ENCODE measurements at places on chromosomes 11 and 22.

DNA sequence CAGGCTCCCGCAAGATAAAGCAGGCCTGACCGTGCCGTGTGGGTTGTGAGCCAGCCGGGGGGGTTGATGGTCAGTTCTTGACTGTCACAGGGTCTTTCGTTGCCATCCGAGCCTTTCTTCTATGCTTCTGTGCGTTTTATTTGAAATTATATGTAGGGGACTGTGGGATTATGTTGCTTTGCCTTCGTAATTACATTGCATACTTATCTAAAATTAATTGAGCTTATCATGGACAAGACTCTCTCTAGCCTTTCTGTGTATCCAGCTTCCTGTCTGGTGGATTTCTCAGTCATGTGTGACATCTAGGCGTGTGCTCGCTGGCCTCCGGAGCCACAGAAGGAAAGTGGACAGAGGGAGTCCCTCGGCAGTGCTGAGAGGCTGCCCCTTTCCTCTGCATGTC lies 93.2 kb downstream of the TBC1D22A start:
- DNase-seq: no peak

DNA sequence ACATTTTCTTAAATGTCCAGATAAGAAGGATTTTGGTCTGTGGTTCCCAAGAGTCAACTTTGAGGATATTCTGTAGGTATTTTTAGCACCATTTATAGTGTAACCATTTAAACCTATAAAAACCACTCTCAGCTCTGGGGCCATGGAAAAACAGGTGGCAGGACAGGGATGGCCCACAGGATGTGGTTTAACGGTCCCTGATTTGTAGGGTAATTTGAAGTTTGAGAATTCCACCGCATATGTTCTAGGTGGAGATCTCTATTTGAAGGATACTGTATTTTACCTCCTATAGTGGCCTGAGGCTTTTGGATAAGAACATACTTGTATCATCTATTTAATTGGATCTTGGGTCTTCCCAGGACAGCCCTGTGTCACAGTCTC lies 62.4 kb upstream of the IGLL5 start:
- no peak for DNase-seq

DNA sequence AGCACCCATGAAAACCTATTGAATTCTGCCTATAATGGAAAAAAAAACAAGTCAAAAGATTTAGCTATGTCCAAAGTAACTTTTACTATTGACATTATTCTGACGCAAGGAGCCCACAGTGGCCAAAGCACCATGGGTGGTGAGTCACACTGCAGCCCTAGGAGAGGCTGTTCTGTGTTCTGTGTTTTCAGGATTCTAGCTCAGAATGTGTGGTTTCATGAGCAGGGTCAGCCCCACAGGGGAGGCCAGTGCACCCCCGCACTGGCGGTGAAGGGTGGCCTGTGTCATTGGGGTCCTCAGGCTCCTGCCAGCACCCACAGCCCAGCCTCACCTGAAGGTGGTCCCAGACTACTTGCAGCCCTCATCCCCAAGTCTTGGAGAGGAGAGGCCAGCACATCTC lies 112.2 kb downstream of the BRD1 start:
- no peak for DNase-seq

DNA sequence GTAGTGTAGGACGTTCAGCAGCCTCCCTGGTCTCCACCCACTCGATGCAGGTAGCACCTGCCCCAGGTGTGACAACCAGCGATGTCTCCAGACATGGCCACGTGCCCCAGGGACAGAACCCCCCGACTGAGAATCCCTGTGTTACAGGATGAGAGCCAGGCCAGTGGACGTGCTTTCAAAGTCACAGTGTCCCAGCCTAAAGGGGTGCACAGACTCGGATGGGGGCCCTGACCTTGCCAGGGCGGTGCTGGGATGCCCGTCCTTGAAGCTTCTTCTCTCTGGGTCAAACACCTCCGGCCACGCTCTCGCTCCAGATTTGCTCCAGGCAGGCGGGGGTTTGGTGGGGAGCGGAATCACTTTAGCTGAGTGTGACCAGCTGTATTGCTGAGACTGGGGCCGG lies 23.3 kb upstream of the GAL start:
- DNase-seq: no peak

DNA sequence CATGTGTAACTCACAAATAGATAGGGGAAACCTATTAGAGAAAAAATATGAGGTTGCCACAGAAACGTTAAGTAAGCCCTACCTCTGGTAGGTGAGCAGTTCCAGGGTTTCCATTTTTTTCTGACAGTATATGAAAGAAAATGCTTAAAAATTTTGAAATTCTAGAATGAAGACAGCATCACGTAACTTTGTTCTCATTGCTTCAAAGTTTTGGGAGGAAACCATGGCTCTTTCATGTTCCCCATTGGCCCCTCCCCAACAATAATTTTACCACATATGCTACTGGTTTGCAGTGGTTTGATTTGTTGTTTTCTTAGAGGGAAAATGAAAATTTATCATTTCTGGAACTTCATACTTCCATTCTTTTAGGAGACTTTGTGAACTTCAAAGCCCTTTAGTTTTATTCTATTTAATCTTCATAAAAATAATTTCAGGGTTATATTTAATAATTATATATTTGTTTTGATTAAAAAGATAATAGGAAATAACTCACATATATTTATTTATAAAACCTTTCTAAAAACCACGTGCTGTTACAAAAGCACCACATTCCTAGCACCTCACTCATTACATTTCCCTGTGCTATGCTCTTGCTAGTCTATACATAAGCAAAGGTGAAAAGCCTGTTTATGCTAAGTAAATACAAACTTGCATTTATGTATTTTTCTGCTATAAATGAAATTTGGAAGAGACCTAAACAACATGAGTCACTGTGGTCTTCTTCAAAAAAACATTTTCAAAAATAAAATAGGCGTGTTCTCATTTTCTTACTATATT lies 113.4 kb downstream of the CASP12 start:
- peak; percentile 49 for DNase-seq

DNA sequence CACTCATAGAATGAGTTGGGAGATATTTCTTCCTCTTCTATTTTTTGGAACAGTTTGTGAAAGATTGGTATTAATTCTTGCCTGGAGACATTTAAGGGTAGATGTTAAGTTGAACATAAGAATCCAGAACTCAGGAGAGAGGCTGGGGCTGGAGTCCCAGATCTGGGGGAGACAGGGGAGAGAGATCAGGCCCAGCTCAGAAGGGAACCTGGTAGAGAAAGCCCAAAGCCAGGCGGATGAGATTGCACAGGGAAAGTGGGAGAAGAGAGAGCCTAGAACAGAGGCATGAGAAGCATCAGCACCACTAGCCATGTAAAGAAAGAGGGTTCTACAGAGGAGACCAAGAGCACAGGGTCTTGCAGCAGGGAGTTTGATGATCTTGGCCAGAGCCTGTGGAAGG lies 13.0 kb upstream of the GNAZ start:
- no peak for DNase-seq

- DNase-seq: peak; percentile 22
Measured at GRCh38 chr22:23786261-23786710, 480 bp upstream of the SMARCB1 start.

DNA sequence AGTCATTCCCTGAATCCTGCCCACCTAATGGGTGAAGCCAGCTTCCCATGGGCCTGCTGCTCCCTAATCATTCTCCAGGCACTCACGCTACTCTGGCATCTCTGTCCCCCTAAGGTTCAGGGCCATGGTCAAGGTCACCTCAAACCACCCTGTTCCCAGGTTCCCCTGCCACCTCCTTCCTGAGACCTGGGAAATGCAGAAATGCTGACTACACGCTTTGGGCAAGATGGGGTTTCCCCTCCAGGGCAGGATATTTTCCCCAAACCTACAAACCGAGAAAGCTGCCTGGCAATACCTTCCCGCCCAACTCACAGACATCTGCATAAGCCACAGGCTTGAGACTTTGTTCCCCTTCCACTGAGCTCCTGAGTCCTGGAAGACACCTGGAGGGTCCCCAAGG lies 97.6 kb downstream of the FEZ1 start:
- no peak for DNase-seq

GRCh38 chr11:3859373-3859881 lies 4.0 kb downstream of the STIM1 start:
- no peak for DNase-seq

DNA sequence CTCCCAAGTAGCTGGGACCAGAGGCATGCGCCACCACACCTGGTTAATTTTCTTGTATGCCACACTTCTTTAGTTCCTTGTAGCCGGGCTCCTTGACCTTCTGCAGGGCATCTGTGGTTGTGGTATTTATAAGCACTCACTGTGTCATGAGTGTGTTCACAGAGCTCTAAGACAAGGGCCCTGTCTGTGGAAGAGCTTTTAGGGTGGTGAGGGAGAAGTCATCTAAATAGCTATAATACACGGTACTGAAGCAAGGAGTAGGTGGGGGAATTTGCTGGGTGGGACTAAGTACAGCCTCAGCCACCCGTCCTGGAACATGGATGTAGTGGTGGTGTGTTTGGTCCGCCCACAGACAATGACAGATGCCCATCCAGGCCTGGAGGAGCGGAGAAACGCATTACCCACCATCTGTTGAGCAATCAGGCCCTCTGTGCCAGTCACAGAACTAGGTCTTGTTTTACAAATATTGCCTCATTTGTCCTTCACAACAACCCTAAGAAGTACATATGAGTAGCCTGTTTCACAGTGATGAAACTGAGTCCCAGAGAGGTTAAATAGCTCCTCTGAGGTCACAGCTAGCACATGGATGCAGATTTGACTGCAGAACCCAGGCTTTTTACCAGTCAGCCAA lies 10.1 kb downstream of the ACO2 start:
- DNase-seq: no peak

DNA sequence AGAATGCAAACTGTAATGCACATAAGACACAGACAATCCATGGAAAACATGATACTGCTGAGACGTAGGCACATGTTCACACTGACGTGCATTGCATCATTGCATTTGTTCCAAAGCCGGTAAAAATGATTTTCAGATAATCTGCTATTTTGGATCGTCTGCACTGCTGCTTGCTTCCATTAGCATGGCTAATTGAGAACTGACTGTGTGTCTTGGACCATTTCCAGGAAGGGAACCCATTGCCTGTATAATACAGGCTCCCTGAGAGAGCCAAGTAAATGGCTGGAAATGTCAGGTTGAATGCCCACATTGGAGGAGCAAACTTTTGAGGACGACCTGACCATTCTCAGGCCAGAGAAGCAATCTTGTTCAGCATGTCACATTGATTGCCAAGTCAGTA lies 304.8 kb downstream of the ST3GAL4 start:
- no peak for DNase-seq

GRCh38 chr11:11065396-11065795 lies 207.5 kb upstream of the ZBED5 start:
- DNase-seq: no peak

DNA sequence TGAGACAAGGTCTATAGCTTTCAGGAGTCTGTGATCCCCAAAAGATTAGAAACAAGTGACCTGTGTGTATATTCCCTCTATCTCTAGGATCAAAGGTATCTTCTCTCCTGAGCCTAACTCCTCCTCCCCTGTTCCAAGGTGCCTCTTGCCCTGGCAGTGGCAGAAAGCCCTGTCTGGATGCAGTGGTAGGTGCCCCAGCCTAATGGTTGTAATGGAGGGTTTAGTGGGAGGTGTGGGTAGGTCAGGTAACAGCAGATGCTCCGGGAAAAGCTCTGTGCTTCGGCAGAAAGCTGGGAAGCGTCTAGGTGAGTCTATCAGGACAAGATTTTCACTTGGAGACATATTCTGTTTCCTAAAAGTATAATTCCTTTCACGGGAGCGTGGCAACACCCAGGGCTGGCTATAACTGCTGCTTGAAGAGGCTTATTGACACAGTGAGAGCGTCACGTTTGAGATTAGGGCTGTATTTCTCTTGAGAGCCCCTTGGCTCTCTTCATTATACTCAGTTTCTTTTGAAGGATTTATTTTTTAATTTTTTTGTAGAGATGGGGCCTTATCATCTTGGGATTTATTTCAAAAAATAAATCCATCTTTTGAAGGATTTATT lies 49.5 kb downstream of the PRR5L start:
- no peak for DNase-seq

DNA sequence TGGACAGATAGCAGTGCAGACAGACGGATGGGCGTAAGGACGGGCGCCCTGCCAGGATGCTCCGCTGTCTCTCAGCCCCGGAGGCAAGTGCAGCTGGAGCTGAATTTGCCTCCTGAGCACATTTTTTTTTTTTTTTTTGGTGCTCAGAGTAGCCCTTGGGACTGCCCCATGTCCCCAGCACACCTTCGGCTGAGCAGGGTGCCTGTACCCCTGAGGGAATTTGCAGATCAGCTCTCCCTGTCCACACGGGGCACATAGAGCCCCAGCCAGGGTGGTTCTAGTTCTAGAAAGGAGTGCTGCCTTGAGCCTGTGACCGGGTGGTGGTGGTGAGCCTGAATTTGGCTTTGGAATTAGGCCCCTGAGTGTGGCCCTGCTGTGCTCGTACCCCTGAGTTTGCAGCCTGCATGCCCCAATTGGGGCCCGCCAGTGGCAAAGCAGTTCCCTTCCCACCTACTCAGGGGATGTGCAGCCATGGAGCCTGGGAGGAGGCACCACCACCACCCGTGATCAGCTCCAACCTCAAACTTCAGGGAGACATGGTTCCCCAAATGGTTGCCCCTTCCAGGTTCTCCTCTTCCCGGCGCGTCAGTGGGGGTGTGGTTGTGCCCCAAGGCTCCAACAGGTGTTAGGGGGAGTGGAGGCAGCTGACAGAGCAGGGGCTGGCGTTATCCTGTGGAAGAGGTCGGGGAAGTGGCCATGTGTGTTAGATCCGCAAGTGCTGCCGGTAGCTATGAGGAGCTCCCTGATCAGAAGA lies 1232.7 kb downstream of the BRD1 start:
- no peak for DNase-seq

GRCh38 chr11:69721745-69722144 lies 17.9 kb upstream of the FGF19 start:
- DNase-seq: no peak

DNA sequence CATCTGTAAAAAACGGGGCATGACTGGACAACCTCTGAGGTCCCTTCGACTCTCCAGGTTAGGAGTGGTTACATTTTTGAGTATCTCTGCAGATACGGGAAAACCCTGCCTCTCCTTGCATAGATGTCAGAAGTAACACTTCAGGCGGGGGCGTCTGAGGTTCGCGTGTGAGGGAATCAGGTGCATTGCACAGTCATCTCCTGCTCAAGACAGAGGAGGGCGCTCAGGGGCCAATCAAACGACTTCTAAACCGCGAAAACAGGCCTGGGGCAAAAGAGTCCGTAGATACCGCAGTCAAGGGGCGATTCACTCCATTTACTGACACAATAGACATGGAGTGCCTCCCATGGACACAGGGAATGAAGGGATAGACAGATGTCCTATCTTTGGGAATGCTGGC lies 31.7 kb downstream of the KIRREL3 start:
- DNase-seq: no peak

GRCh38 chr11:89125298-89125697 lies 52.4 kb upstream of the TYR start:
- DNase-seq: no peak

GRCh38 chr11:8694137-8694536 lies 11.5 kb downstream of the RPL27A start:
- no peak for DNase-seq

- DNase-seq: no peak
Measured at GRCh38 chr11:62647609-62648005, 1.2 kb upstream of the GANAB start.

Measured in naive thymus-derived CD4-positive, alpha-beta T cell (primary cell).